Uterus (tissue), 4 donors: ENCODE measurements at places on chromosomes 1 and 21. TPM values are rescaled to one million over a fixed set of nuclear protein-coding genes. Genes with fewer than 3 reads are reported as not detected.
A peak's percentile ranks its signal among the peaks of the same experiment; 100 is the strongest.

SPATA6 gene
- 27.4 TPM for total RNA-seq

GPR25 gene
- not detected for total RNA-seq

SLC45A1 gene
- total RNA-seq, result 13.8 TPM

DNA sequence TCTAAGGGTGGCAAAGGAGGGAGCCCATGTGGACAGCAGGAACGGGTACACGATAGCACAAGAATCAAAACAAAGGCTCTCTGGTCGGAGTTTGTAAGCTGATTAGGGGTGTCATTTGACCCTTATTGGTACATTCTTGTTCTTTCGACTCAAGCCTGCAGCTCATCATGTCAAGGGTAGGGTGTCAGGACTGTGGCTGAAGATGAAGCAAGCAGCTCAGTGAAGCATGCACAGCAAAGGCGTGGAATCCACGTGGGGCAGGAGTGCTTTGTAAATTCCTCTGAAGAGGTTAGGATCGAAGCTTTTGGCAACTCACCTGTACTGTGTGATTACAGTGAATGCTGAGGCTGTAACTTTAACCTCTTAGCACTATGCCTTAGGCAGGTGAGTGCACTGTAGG lies 4.7 kb upstream of the ABCB10 start:
- no peak for DNase-seq

DNA sequence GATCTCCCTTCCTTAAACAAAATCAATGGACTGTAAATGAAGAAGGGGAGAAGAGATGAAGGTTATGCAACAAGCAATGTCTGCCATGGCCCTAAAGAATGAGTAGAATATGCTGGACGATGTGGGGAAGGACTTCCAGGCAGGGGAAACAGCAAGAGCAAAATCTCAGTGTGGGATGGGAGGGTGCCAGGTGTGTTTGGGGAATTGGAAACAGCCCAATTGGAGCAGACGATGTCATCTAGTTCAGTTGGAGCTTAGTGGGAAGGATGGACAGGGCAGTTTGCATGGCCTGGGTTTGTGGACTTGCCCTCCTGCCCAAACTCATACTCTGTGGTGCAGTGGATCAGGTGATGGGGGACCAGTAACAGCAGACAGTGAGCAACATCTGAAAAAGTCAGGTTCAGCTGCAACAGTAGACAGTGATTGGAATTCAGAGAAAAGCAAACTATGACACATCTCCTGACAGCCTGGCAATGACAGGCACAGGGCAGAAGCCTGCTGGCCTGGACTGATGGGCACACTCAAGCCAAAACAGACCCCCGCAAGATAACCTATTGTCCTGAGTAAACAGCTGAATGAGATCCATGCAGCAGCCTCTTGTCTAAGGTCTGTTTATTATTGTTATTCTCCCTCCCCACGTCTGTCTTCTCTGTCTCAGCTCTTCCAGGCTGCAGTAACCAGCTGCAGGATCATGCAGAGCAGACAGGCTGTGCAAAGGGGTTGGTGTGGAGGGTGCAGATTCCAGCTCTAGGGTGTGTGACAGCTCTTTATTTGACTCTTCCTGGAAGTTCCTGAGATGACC lies 50.5 kb upstream of the PRELP start:
- no peak for DNase-seq

GRCh38 chr1:78497201-78497600 lies 6.4 kb downstream of the PTGFR start:
- no peak for DNase-seq

DNA sequence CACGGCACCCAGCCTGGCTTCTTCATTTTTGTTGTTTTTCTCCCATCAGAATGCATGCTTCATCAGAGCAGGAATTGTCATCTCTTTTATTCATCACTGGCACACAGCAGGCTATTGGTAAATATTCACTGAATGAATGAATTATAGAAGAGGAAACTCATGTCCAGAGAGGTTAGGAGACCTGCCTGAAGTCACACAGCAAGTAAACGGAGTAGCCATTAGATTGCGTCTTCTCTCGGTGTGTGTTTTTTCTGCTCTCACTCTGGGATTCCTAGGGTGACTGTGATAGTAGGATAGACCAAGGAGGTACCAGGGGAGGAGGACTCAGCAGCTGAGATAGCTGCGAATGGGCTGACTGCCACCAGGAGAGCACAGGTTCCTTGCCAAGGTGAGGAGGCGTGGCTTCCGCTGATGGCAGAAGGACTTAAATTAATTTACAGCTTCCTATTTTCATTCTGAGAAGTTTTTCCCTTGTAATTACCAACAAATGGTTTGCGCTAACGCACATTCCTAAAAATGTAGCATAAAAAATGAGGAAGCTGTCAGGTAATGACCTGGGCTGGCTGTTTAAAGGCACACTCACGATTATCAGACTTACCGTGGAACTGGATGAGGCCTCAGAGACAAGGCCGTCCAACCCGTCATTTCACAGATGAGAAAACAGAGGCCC lies 4.5 kb upstream of the NCMAP start:
- no peak for DNase-seq

- peak; percentile 83 for DNase-seq
Observed at GRCh38 chr1:56380531-56380930, 198.8 kb downstream of the PLPP3 start.

- DNase-seq, result no peak
Observed at GRCh38 chr1:147729315-147729714, 31.1 kb downstream of the GJA5 start.

GRCh38 chr1:117608115-117608615 lies 2.3 kb downstream of the TENT5C start:
- peak; percentile 13 for DNase-seq
